Jurkat, Clone E6-1 (cell line): ENCODE measurements at places on chromosomes 6 and 20.
A peak's percentile ranks its signal among the peaks of the same experiment; 100 is the strongest.

DNA sequence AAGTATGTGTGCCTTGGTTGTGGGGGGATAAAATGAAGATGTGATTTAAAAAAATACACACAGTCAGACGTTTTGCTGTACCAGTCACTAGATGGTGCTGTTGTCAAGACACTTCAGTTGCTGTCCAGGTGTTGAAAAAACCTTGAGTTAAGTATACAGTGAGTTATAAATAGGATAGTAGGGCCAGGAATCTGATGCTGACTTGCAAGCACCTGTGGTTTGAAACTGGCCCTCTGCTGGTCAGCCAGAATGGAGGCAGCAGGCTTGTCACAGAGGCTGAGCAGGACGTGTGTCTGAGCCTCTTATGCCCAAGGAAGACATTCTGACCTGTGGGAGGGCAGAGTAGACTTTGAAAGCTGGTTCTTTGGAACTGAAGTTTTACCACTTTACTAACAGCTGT, 27.8 kb downstream of the RNF8 start:
- peak; percentile 62 for DNase-seq

- DNase-seq: no peak
Observed at GRCh38 chr6:7507600-7507999, 33.9 kb upstream of the DSP start.

DNA sequence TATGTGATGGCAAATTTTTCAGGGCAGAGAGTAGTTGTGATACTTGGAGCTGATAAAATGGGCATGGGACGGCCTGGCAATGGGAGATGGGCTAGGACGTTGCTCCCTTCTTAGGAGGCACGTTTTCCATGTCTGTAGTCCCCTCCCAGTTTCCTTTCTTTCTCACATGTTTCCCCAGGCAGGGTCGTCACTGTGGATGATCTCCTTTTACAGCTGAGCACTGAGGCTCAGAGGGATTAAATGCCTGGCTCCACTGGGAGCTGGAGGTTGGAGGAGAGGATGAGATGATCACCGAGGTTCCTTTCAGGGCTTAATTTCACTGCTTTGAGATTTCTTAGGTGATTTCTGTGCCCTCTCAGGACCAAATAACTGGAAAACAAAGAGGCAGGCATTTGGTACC, 136.7 kb downstream of the SOBP start:
- DNase-seq: no peak

- no peak for DNase-seq
Observed at GRCh38 chr20:33482581-33482980, 7.3 kb upstream of the CBFA2T2 start.

DNA sequence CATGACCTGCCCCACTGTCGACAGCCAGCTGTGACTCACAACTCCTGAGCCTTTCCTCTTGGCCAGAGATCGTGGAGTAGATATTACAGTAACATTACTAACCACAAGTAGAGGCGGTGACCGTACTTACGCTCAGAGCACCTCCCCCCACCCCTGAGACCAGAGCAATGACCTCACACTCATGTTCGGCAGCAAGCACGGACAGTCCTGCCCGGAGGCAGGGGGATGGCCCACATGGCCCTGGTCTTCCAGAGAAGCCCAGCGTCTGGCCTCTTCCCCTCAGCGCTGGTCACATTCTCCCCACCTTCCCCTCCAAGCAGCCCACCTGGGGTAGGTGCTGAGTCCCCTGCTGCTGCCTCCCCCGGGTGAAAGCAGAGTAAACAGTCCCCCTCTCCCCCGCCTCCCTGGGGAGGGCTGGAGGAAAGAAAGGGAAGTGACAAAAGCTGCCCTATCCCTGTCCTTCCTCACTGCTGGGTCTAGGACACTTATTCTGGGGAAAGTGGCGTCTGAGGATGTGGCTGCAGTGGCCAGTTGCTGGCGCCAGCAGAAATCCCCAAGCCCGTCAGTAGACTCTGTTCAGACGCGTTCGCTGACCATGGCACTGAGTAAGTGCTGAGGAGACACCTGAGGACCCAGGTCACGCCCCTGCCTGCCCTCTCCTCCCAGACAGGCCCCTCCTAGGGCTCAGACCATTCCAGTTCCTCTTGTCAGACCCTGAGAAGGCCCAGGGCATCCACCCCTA, 68.5 kb downstream of the MRPL14 start:
- DNase-seq: no peak

- DNase-seq: no peak
Observed at GRCh38 chr6:94462231-94462630, 1042.9 kb upstream of the EPHA7 start.

GRCh38 chr6:106110164-106110826, 24.2 kb downstream of the PRDM1 start:
- DNase-seq: no peak

- no peak for DNase-seq
Observed at GRCh38 chr20:3339076-3339475, 68.4 kb downstream of the DNAAF9 start.

- no peak for DNase-seq
Observed at GRCh38 chr6:121857551-121857950, 422.1 kb downstream of the GJA1 start.

- no peak for DNase-seq
Observed at GRCh38 chr6:17032590-17032987, 69.3 kb upstream of the STMND1 start.

DNA sequence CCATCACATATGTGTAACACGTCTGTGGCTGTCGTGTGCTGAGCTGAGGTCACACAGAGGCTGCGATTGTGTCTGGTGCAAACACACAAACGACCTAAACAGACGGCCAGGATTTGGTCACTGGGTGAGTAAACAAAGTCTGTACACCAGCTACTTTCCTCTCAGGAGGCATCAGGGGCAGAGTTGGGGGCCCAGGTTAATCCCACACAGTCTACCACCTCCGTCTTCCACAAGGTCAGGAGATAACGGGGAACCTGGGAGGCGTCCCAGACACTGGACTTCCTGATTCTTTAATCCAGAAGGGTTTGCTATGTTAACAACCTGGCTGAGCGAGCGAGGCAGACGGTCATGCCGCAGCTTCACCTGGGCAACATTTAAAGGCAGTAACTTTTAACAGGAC, 1.5 kb downstream of the DACT2 start:
- no peak for DNase-seq

DNA sequence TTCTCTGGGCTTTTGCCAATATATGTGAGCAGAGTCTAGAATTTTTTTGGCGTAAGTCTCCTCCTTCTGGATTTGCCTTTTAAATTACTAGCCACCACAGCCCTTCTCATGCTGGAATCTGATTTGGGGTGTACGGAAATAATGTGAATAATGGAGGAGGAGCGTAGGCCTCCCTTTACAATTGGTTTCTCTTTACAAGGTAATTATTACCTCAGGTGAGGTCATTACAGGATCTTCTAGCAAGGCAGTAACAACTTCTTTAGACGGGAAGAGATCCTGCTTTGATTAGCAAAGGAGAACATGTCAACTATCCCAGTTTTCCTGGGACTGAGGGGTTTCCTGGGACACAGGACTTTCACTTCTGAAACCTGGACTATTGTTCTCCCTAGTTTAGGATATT, 8.9 kb downstream of the RWDD2A start:
- no peak for DNase-seq

DNA sequence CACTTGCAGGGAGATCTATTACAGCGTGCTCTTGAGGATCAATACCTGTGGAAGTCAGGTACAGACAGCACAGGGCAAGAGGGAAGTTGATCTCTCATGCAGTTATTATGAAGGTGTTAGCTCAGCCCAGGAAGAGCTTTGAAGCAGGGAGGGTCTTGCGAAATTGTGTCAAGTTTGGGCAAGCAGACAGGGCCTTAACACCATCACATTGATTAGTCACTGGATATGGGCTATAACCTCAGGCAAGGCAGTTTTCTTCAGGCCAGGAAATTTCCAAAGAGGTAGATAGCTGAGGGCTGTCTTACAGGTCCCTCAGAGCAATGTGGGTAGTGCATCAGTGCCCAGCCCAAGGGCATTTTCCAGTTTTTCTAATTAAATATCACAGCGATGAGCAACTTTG, 643.8 kb downstream of the DHX35 start:
- no peak for DNase-seq

- no peak for DNase-seq
Observed at GRCh38 chr6:168093071-168093505, 14.1 kb upstream of the FRMD1 start.

DNA sequence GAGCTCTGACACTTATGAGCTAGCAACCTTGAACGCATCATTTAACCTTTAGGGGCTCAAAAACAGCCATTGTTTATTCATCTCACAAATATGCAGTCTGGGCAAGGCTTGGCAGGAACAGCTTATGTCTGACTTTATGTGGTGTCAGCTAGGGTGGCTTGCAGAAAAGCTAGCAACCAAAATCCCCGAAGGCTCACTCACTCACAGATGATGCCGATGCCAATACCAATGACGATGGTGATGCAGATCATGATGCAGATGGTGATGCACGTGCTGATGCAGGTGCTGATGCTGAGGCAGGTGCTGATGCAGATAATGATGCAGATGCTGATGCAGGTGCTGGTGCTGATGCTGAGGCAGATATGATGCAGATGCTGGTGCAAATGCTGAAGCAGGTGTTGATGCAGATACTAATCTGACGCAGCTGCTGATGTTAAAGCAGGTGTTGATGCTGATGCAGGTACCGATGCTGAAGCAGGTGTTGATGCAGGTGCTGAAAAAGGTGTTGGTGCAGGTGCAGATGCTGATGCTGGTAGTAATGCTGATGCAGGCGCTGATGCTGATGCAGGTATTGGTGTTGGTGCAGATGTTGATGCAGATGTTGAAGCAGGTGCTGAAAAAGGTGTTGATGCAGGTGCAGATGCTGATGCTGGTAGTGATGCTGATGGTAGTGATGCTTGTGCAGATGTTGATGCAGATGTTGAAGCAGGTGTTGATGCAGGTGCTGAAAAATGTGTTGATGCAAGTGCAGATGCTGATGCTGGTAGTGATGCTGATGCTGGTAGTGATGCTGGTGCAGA, 195.6 kb downstream of the NFATC2 start:
- no peak for DNase-seq

DNA sequence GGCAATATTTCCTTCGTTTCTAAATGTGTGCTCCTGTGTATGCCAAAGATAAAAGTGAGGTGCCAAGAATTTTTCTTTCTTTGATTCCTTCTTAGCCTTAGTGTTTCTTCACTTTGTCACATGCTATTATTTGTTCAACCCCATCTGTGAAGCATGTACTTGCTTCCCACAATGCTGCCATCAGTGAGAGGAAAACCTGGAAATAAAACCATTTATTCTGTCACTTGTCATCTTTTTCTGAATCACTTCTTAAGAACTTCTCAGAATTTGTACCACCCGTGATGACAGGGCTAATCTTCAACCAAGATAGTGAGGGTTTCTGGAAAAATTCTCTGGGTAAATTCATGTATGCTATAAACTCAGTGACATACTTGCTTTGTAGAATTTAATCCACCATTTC, 450.1 kb downstream of the COL12A1 start:
- DNase-seq: no peak

DNA sequence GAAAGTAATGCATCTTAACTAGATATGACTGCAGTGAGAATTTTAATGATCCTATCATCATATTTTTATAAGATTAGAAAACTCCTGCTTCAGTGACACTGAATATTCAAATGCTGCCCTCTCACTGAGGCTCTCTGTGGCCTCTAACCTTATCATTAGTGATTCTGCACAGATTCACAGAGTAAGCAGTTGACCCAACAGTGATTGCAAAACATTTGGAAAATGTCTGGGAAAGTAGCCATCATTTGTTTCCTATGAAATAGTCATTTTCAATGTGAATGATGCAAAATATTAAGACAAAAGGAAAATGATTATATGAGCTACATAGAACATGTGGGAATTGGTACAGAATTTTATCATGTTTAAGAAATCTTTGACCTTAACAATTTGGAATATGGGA, 210.3 kb downstream of the TBX18 start:
- DNase-seq: no peak

DNA sequence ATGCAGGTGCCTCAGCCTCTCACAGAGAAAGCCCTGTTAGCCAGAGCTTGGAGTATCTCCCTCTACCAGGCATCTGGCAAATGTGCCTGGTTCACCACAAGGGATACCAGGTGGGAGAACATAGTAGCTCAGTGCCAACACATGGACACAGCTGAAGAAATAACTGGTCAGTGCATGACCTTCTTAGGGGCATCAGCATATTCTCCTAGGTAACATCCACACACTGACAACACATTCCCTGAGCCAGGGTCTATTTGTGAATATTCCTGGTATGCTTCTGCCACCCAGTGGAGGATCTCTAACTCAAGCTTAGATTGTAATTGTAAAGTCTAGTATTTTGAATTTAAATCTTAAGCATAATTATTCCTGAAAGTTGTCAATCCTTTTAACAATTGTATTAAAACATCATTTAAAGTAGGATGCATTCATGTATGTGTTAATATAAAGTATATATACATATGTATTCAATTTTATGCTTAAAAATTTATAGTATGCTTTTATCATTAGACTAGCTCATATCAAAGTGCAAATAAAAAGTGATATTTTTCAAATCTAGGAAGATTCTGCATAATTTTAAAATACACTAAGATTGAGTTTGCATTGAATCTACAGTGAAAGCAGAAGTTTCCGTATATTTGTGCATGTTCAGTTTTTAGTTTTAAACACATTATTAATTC, 45.3 kb upstream of the COL21A1 start:
- DNase-seq: peak; percentile 24

DNA sequence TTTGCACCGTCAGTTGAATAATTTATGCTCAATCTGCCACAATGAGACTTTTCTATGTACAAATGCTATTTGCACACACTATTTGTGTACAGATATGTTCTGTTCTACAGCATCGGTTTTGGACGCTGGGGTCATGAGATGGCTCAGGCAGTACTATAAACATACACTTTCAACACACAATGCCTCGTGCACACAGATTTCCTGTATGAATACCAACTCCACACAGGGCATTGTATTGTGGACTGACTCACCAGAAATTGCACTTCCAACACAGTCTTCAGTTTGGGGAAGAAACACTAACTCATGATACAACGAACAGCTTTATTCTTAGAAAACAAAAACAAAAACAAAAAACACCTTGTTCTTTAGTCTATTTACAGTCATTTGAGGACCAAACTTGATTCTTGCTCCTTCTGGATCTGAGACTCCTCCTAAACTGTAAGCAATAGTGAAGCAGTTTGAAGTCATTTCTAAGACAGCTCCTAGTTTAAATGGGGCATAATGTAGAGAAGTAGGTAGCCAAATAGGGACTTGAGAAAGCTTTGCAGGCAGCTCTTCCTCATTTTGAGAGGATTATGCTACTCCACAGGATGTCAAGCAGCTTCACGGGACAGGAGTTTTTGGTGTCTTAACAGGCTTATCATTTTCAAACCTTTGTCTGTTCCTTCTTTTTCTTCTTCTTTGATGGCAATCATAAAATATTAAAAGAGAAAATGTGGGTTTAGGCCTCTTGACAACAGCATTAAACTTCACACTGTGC, 33.7 kb downstream of the GJA10 start:
- no peak for DNase-seq

- DNase-seq: no peak
Observed at GRCh38 chr20:5687884-5688283, 62.3 kb upstream of the SHLD1 start.

- DNase-seq: no peak
Observed at GRCh38 chr6:71913444-71914234, 27.3 kb downstream of the RIMS1 start.

DNA sequence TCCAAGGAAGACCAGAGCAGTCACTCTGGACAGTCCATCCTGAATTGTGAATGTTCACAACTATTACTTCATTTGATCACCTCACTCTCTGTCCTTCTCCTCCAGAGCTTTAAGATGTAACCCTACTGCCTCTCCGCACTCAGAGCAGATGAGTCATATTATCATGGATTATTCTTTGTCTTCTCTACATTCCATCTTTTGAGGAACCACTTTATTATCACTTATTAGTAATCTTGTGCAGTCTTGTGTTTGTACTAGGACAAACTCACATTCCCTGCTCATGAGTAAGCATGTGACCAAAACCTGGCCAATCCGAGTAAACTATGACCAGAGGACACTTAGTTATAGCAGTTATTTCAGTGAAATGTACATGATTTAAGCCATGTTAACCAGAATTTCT, 401.5 kb upstream of the ADGRB3 start:
- no peak for DNase-seq
